CD8-positive, alpha-beta T cell (primary cell): ENCODE measurements at places on chromosomes 1 and 21.

DNA sequence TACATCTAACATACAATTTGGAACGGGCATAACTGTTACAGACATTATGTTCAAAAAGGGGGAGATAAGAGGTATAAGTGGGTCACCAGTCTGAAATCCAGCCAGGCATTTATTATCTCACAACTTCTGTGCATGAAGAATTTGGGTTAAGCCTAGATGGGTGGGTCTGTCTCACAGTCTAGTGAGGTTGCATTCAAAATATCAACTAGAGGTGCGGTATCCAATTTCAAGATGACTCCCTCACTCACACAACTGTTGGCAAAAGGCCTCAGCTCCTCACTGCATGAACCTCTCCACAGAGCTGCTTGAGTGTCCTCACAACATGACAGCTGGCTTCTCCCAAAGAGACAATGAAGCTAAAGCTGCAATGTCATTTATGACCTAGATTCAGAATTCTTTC is 4.7 kb downstream of the AUNIP start:
- DNase-seq: no peak

DNA sequence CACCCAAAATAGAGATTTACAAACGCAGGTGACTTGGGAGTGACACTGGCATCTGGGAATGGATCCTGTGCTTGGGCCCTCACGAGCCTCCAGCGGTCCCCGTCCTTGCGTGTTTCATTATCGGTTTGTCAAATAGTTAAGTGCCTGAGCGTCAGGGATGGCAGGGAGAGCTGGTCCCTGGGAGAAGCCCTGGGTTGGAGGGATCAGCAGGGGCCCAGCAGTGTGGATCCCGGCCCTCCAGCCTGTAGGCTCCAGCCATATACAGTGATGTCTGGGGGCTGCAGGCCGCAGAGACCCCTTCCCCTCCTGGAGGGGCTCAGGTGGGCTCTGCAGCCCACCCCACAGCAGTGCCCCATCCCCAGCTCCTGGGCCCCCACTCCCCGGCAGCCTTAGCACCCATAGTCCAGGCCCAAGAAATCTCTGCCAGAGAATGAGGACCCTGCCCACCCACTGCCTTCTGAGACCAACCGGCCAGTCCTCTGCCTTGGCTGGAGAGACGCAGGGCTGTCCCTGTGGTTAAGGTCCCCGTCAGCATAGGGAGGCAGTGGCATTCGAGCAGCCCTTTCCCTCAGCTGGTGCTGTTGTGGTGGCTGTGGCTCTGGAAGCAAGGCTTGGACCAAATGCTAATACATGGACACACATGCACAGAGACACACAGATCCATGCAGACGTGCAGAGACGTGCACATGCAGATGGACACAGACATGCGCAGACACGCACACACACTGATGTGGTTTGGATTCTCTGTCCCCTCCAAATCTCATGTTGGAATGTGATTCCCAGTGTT is 2.4 kb upstream of the SLC19A1 start:
- DNase-seq: no peak

DNA sequence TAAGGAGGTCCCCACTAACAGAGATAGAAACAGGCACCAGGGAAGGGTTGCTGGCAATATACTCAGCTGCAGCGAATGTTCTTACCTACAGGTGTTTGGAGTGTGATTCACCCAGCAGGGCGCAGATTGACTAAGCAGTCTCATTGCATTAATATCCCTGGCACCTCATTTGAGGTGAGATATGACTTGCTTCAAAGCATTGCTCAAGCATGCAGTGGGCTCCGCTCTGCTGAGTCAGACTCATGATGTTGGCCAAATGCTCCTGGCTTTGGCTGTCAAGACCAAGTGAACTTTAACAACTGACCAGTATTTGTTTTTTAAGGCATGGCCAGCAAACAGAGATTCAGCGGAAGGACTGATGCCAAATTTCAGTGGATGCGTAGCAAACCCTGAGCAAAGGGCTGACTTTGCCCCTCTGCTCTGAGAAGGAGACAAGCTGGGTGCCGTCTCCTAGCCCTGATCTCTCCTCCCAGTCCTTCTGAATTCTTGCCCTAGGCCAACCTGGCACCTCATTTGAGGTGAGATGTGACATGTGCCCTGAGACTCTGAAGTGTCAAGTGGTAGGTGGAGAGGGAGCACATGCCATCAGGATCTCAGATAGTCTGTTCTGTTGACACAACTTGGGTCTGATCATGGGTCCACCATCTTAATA is 187.1 kb upstream of the COA6 start:
- no peak for DNase-seq

DNA sequence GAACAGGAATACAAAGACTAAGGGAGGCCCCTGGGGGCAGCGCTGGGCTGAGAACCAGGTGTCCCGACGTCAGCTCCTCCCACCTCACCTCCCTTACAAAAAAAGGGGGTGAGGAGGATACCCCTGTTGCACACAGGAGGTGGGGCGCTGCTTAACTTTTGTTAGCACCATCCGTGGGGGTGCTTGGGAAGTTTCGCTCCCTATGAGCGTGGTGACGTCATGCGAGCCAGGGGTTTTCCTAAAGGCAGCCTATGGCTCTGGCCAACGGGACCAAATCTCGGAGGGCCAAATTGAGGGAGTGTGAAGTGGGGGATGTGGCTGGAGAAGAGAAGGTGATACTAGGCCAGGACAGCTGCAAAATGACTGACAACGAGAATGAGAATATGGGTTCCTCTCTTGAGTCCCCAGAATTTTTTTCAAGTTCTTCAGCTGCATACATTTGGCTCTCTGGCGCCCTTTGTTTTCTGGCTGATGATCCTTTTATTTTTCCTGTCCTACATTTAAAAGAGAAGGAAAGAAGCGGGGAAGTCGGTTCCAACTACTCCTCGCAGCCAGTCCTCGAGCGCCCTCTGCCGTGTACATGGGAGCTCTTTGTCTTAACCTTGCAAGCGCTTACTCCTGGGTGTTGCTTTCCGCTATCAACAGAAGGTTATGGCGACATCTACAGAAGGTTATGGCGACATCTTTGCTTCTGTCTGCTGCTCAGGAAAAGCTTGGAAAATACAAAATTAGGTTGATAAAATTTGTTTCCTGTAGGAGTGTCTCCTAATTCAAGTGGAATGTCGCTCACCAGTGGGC is 48.0 kb upstream of the ZC3H11B start:
- no peak for DNase-seq

DNA sequence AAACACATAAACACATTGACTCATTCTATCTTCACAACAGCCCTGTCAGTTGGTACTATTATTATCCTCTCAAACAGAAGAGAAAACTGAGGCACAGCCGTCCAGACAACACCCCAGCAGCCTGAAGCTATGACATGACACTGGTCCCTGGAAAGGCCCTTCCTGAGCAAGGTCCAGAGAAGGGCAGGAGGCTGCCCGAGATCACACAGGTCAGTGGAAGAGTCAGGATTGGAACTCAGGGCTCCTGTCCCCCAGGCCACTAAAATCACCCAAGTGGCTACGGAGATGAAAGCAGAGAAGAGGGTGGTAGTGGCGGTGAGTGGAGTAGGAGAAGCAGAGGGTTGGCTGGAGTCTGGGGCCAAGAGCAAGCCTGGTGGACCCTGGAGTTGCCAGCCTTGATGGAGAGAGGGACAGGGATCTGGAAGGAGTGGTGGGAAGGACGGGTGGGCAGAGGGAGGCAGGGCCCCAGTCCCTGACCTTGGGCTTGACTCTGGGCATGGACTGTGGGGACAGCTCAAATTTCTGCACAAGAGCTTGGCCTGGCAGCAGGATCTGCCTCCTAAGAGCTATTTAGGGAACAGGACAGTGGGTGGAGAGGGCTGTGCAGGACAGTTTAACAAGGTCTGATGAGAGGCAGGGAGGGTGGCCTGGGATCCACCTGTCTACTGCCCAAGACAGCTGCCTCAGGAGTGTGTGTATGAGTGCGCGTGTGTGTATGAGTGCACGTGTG is 15.8 kb downstream of the MYOM3 start:
- DNase-seq: no peak

GRCh38 chr1:164823486-164824279 is 264.7 kb downstream of the PBX1 start:
- no peak for DNase-seq
